ENCODE measurements at places on chromosomes 12 and 14.
A peak's percentile ranks its signal among the peaks of the same experiment; 100 is the strongest.

- DNase-seq: no peak
Measured at GRCh38 chr14:62655166-62655565, 390.1 kb downstream of the KCNH5 start.

- no peak for DNase-seq
Measured at GRCh38 chr12:95460105-95460504, 13.8 kb upstream of the METAP2 start.

- no peak for DNase-seq
Measured at GRCh38 chr14:31806249-31806648, 245.0 kb downstream of the NUBPL start.

DNA sequence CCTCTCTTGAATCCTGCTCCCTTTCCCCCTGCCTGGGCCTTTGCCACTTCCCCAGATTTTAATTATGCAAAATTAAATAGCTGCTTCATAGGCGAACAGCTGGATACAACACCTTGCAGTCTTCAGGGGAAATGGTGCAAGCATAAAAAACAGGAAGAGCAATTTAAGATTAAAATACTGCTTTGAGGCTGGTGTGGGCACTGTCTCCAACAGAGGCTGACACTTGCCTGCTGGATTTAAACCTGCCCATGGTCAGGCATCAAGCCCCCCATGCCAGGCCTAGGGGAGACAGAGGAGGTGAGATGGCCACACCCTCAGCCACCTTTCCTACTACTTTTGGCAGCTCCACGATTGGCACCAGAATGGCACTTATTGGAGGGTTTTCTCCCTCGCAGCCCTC, 110.1 kb upstream of the DIO3 start:
- DNase-seq: no peak

- DNase-seq: peak; percentile 40
Measured at GRCh38 chr12:124862768-124863415, 772 bp downstream of the SCARB1 start.

DNA sequence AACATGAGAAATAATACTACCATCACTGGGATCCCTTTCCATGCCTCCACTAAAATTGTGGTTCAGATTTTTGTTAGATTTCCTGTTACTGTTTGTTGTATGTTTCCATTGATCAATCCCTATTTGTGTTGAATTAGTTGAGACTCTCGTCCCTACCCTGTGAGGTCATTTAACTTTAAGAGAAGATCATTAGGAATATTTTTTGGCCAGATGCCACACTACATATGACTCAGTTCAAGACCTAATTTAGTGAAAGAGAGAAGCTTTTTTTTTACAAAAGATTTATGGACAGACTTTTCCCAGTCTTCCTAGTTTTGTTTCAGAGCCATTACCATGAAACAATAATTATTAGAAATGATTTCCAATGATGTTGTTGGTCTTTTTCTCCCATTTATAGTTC, 35.5 kb downstream of the CPSF6 start:
- no peak for DNase-seq

DNA sequence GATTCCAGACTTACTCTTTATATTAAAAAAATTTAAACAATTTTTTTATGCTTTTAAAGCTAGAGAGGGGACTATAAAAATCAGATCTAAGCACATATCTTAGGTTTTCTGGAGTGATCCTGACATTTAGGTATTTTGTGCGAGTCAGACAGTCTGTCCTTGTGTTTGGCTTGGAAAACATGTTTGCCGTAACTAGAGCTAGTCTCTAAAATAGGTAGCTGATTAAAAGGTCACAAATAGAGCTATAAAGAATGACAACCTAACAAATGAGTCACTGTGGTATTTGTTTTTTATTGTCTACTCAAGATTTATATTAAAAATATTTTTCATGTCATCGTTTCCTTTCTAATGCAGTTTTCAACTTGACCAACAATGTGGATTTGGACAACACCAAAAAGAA, 73.4 kb downstream of the MNAT1 start:
- DNase-seq: no peak

DNA sequence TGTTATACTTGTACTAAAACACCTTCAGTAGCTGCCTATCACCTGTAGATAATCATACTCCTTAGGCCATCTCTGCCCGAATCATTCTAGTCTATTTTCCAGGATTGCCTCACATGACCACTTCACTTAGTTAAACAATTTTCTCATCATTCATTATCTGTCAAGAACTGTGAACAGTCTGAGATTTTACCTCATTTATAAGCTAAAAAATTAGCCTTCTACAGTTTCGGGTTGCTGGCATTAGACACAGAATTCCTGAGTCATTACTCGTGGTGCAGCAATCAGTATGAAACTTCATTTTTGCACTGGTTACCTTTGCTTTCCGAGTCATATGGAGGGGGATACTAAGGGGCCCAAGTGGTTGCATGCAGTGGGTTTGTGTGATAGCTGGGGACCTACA, 57.6 kb upstream of the OTOGL start:
- DNase-seq: no peak

DNA sequence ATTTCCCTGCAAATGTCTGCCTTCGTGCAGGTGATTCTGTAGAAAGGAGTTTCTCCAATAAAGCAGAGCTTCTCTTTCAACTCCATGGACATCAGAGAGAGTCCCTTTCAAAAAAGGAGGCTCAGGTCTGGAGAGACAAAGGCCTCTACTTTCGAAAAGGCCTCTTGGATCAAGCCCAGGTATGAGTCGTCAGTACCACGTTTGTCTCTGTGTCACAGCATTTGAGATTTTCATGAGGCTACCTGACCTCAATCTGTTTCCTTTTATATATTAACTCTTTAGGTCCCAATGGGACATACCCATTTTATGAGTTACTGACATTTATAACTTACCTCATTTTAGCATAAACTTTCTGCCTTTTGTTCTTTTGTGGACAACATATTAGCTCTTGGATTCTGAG, 290.8 kb downstream of the RPAP3 start:
- DNase-seq: no peak

DNA sequence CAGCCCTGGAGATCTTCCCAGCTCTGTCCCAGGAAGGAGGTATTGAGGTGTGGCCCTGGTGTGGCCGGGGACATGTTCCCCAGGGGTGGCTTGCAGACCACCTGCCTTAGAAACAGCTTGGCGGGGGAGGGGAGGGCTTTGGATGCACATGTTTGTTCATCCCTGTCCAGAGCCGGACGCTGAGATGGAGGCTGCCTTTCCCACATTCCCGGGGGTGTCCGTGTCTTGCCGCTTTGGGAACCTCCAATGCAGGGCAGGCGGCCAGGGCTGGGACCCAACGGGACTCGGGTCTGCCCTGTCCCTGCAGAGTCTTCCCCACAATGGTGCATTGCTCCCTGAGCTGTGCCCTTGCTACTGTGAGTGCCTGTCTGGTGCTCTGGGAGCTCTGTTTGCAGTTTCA, 319.5 kb upstream of the SFSWAP start:
- no peak for DNase-seq

DNA sequence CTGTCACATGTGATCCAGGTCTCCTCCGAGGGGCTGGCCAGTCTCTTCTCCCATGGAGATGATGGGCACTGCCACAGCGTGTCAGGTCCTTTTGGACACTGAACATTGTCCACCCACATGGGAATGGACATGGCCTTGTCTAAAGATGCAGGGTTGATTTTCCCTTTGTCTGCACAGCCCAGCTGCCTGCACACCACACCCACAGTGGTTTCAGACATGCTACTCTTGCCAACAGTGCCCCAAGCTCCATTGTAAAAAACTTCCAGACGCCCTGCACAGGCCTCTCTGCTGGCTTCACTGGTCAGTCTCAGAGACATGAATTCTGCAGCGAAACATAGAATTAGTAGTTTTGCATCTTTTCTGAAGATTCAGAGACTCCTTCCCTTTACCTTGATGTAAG, 18.5 kb downstream of the CD163 start:
- DNase-seq: no peak

DNA sequence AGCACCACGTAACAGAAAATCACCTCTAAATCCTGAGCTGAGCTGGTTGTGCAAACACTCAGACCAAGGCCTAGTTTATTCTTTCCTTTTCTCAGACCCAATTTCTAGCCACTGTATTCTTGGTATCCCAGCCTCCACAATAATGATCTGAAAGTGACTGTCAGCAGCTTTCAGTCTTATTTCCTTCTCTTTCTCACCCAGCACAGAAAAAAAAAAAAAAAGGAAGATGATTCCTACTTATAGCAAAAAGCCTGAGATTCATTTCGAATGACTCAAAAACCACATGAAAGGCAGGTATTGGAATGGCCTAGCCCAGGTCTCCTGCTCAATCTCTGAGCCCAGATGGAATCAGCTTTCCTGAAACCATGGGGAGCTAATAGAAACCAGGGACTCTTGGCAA, 298.6 kb upstream of the PPFIA2 start:
- no peak for DNase-seq

GRCh38 chr12:65965358-65965757, 141.1 kb downstream of the HMGA2 start:
- no peak for DNase-seq

- DNase-seq: no peak
Measured at GRCh38 chr12:53965281-53966084, 7.4 kb upstream of the HOXC11 start.

GRCh38 chr14:68836082-68836481, 43.2 kb upstream of the ZFP36L1 start:
- no peak for DNase-seq

GRCh38 chr12:6779708-6780432, 7.5 kb downstream of the LAG3 start:
- no peak for DNase-seq

DNA sequence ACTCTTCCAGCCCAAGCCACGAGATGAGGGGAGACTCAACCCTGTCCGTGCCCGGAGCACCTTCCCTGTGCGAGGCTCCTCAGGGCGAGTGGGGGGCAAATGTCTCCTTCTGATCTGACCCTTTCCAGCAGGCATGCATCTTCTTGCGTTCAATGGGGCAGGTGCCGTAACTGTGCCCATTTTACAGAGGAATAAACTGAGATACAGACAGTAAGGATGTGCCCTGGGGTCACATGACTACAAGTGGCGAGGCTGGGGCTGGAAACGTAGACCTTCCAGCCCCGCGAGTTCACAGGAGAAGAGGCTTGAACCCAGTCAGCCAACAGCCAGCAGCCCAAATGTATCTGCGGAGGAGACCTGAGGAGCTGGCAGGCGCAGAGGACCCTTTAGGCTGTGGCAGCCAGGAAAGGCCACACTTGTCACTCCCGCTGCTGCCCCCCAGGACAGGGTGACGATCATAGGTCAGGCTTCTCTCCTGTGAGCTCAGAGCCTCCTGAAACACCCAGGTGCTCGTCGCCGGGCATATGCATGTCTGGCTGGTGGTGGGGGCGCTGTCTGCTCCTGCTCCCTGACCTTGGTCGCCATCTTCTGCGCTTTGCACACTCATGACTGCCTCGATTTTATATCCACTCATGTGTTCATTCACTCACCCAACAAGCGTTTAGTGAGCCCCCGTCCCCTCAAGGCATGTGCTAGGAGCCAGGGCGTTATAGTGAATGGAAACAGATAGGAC, 41.7 kb downstream of the CCDC88C start:
- DNase-seq: no peak

Measured in activated CD4-positive, alpha-beta T cell treated with anti-CD3 and anti-CD28 coated beads for 48 hours (primary cell).